ENCODE measurements at places on chromosomes 6 and 20.

- no peak for DNase-seq
Measured at GRCh38 chr6:79227445-79227844, 7.0 kb downstream of the HMGN3 start.

DNA sequence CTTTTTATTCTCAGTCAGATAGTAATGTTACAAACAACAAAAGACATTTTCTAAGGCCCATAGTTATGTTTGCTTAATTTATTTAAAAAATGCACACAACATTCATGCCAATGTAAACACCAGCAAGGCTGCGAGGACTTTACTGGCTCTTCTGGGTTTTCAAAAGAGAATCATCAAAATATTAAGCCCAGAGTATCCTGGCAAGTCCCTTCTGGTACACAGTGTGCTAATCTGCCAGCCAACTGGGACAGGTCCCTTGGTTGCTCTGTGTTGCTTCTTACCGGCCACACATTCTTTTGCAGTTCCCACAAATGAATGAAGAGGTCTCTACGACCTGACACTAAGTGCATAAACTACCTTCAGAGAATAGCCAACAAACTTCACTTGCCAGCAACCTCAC is 42.6 kb upstream of the SPDEF start:
- peak; percentile 48 for DNase-seq

DNA sequence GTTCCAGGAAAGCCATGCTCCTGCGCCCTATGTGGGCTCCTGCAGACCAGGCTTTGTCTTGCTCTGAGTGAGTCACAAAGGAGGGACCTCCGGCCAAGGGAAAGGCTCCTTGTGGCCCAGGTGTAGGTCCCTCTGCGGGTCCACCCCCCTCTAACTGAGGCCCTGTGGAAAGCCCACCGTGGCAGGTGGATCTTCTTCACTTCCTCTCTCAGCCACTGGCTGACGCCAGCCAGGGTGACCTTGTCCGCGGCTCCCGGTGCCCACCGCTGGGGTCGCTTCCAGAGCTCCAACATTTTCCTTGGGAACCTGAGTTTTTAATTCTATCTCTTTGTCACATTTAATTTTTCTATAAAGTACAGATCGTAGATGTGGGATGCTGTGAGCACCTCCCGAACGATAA is 54.1 kb downstream of the SMOC2 start:
- no peak for DNase-seq

- no peak for DNase-seq
Measured at GRCh38 chr20:289693-290083, 862 bp downstream of the C20orf96 start.

- DNase-seq: no peak
Measured at GRCh38 chr6:37983720-37984501, 164.4 kb downstream of the ZFAND3 start.

DNA sequence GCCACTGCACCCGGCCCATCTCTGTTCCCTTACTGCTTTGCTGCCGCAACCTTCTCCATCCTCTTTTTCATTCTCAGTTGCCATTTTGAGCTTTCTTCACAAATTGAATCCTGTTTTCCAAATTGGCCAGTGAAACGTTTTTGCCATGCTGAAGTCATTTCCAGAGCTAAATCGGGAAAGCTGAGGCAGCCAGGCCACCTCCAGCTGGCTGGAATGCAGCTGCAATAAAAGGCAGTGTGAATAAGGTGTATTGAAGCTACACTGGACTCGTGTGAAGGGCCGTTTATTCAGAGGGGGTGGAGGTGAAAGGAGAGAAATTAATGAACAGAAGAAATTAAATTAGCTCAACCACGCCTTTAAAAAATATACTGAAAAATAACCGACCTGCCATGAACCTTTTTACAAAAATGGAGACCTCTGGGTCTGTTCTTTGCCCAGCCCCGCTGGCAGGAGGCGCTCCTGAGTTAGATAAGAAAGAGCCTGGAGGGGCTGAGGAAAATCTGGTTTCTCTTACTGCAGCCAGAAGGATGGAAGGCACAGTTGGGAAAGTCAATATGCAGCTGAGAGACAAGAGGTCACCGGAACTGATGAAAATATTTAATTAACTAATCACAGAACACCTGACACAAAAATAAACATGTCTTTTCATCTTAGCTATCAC is 283.9 kb downstream of the FOXC1 start:
- no peak for DNase-seq

- no peak for DNase-seq
Measured at GRCh38 chr6:106170030-106170791, 84.1 kb downstream of the PRDM1 start.

- no peak for DNase-seq
Measured at GRCh38 chr6:138099832-138100231, 7.4 kb downstream of the PERP start.

GRCh38 chr20:35714127-35714526 is 14.9 kb downstream of the ROMO1 start:
- no peak for DNase-seq
